HCT116 (cell line): ENCODE measurements at places on chromosomes 2 and 18.

DNA sequence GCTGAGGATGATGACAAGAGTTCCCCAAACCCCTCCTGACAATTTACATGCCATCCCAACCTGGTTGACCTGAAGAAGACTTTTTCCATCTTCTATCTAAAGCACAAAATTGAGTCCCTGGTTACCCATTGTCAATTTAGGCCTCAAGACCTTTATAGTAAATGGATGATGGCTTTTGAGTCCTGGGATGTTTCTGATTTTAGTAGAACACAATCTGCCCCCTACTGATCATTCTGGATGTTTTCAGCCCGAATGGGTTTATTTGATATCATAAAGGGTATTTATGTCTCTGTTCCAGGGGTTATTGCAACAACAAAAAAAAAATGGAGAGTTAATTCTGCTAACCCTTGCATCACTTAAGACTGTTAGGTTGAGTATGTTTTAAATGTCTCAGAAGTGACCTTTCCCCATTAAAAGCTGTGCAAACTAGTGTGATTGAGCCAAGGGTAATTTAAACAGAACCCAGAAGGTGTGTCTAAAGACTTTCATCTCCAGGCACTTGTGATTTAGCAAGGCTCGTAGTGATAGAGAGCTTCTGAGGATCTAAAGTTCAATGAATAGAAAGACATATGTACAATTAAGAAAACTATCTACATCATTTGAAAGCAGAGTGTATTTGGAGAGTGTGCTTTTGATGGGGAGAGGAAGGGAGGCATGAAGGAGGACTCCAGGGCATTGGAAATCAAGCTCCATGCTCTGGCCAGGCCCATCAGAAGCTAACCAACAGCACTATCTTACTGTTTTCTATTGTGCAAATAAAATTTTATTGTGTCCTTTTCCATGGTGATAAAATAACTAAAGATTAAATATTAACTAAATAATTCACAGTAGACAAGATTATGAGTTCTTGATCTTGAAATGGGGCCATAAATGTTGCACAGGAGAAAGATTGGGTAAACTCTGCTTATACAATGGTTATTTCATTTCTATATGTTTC, 96.6 kb upstream of the NOSTRIN start:
- no peak for DNase-seq

DNA sequence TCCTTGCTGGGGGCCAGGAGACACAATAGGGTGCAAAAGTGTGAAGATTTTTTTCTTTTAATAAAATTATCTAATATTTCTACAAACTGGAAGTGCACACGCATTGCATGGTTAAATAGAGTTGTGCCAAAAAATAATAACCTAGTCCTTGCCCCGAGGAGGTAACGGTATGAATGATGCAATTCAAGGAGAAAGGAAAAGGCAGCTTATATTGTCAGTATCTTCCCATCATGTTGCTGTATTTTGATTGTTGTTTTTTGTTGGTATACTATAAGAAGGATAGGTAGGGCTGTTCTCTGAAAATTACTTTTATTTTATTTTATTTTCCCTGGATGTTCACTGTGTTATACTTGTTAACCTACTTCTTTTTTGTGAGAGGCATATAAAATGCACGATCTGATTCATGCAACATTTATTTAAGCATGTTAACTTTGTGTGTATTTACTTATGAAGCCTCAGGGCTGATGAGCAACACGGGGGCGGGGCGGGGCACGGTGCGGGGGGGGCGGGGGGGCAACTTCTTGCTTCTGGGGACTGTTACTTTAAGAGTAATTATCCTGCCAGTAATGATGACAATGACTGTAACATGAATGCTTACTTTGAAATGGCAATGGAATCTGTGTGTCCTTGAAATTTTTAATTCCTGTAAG, 118.6 kb downstream of the AQP4 start:
- no peak for DNase-seq

DNA sequence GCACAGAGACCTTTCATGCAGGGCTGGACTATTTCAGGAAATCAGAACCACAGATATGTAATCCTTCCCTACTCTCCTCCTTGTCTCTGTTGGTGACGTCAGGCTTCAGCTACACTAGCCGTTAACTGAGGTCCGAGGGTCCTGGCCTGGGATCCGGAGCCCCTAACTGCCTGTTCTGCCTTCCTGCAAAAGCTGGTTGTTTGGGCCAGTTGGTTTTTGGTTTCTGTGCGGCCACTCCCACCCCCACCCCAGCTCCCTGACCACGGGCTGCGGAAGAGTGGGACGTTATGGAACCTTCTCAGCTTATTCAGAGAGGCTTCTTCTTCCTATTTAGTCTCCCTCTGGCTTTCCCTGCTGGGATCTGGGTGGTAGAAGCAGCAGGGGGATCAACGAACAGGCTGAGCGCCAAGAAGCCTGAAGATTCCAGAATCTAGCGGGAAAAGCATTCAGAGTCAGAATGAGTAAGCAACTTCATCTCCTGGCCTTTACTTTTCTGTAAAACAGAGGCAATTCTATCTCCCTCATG, 49.3 kb upstream of the ROCK2 start:
- no peak for DNase-seq

DNA sequence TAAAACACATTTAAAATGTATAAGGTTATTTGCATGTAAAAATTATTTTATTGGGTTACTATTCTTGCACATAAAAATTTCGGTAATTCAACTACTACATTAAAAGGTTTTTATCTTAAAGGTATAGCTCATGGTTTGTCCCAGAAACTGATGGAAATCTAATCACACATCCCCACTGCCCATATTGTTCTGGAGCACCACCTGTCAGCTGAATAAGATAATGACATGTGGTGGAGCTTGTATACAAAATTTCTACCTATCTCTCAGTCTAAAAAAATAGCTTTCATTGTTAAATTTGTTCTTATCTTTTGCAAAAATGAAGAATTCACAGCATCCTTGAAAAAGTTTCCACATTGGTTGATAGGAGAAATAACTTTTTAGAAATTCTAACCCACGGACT, 18.3 kb downstream of the ERBB4 start:
- peak; percentile 7 for DNase-seq

GRCh38 chr2:40039549-40039948, 260.5 kb upstream of the THUMPD2 start:
- DNase-seq, result no peak

GRCh38 chr2:46915281-46915810, at the start of gene MCFD2:
Gene MCFD2 (minus strand): TSS chr2:46915806. CDS start chr2:46909171, 6,635 bp downstream.
- DNase-seq, result no peak

GRCh38 chr18:11163665-11164064, 14.3 kb upstream of the PIEZO2 start:
- DNase-seq, result no peak

DNA sequence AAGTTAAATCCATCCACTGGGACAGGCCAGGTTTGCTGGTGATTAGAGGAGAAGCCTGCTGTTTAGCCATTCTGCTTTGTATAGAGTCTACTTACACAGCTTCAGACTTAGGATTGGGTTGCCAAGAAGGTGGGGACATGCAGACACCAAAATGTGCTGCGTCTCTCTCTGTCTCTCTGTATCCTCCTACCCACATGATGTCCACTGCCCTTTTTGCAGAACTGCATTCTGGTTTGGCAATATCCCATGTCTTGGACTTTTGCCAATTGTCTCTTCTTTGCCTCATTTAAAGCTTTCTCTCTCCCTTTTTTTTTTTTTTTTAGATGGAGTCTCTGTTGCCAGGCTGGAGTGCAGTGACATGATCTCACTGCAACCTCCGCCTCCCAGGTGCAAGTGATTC, 261.1 kb upstream of the FN1 start:
- no peak for DNase-seq

DNA sequence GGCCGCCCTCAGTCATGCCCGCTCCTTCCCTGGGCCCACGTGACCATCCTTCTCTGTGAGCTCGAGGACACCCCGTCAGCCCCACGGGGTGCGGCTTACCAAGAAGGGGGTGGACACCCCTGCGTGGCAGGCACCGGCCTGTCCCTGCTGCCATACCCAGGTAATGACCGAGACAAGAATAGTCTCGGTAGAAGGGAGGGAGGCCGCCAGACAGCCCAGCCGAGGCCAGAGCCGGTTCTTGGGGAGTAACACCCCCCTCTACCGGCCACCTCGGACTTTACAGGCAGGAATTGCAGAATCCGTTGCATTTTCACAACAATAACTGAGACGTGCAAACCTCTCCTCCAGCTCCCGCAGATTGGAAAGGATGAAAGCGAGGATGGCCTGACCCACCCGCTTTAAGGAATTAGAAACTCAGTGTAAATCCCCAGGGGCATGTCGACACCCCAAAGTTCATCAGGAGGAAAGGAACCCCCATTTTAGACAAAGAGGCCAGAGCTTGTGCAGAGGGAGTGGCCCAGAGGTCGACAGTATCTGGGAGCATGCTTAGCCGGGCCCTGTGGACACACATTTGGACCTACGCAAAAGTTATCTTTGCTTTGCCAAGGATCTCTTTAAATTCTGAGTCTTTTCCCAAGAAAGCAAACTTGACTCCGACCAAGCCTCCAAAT, 60.1 kb upstream of the GLI2 start:
- peak; percentile 53 for DNase-seq
